NCI-H187 (cell line): ENCODE measurements at places on chromosomes 4 and X.

DNA sequence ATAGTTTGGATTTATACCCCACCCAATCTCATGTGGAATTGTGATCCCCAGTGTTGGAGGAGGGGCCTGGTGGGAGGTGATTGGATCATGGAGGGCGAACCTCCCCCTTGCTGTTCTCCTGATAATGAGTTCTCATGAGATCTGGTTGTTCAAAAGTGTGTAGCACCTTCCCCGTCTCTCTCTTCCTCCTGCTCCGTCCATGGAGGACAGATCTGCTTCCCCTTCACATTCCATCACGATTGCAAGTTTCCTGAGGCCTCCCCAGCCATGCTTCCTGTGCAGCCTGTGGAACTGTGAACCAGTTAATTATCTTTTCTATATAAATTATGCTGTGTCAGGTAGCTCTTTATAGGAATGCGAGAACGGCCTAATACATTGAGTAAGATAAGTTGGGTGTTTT, 518.8 kb upstream of the LCORL start:
- no peak for DNase-seq

GRCh38 chr4:109690690-109691410, 12.4 kb downstream of the CASP6 start:
- no peak for DNase-seq

DNA sequence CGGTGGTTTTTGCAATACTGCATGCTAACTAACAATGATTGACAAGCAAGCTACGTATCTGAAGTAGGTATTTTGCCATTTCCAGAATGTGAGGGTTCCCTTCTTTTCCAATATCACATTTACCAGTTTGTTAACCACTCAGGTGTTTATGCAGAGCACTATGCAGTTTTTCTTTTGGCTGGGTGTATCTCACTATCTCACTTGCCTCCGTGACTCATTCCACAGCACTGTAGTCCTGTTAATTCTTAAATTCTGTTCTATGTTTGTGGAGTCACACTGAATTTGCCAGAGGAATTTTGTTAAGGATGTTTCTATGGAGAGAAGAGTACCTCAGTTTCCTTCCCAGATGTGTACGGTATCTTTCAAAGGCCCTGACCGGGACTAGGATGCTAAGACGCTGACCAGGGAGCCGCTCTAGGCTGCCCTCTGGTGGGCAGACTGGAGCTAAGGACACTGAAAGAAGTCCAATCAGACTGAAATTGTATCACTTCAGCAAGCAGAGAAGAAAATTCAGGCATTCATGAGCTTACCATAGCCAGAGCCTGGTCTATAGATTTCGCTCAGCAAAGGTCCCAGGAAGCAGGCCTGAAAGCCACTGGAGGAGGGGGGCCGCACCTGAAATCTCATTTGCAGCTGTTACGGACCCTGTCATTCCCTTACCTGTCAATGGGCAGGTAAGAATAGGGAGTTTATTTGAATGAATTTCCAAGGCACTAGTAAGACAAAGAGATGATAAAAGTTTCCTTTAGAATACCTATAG, 388.4 kb upstream of the SPOCK3 start:
- DNase-seq: peak; percentile 0

- no peak for DNase-seq
These were observed 6.4 kb downstream of the ACE2 start for GRCh38 chrX:15594371-15594770.

- no peak for DNase-seq
These were observed 26.8 kb upstream of the TMEM184C start for GRCh38 chr4:147590249-147590920.

GRCh38 chr4:145644699-145645098, 25.5 kb downstream of the MMAA start:
- no peak for DNase-seq

- DNase-seq: no peak
These were observed 55.9 kb downstream of the SPATA4 start for GRCh38 chr4:176139518-176139917.

DNA sequence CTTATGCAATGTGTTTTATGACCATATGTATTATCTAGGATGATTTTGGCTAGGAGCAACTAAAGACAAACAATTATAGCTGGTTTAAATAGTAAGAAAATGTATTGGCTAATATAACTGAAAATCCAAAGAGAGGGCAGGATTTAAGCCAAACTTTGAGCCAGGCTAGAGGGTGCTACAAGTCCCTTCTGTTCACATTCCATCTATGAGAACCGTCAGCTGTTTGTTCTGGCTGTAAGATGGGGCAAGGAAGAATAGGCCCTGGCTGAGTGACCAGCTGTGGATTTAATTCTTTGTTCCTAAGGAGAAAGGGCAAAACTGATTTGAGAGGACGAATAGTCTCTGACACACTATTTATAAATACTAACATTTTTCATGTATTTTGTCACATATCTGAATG, 79.2 kb upstream of the UGT8 start:
- DNase-seq: no peak

DNA sequence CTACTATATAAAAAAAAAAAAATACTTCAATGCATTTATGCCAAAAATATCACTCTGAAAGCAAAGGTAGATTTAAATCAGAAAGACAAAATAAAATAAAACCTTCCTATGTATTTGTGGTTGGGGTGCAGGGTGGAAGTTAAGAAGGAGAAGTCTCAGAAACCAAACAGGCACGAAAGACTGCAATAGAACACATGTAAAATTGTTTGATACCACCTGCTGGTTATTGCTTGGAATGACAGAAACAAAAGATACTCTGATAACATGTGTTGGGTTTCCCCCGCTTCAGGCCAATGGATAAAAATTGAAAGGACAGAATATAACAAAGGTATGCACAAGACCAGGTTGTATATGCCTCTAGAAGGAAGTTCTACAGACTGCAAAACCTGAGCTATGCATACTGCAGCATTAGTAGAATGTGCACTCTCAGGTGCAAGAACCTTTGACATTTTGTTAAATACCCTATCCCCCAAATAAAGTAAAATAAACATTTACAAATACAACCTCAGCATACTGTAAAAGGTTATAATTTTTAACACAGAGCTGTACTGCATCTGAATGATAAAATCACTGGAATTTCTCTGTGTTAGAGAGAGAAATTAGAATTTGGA, 118.8 kb downstream of the GABRA2 start:
- no peak for DNase-seq

- no peak for DNase-seq
These were observed 917 bp downstream of the MYL5 start for GRCh38 chr4:675036-675882.

GRCh38 chr4:91471280-91471679, 832.5 kb upstream of the GRID2 start:
- DNase-seq: peak; percentile 26

- no peak for DNase-seq
These were observed 299.9 kb downstream of the ASMT start for GRCh38 chrX:1914606-1915365.

DNA sequence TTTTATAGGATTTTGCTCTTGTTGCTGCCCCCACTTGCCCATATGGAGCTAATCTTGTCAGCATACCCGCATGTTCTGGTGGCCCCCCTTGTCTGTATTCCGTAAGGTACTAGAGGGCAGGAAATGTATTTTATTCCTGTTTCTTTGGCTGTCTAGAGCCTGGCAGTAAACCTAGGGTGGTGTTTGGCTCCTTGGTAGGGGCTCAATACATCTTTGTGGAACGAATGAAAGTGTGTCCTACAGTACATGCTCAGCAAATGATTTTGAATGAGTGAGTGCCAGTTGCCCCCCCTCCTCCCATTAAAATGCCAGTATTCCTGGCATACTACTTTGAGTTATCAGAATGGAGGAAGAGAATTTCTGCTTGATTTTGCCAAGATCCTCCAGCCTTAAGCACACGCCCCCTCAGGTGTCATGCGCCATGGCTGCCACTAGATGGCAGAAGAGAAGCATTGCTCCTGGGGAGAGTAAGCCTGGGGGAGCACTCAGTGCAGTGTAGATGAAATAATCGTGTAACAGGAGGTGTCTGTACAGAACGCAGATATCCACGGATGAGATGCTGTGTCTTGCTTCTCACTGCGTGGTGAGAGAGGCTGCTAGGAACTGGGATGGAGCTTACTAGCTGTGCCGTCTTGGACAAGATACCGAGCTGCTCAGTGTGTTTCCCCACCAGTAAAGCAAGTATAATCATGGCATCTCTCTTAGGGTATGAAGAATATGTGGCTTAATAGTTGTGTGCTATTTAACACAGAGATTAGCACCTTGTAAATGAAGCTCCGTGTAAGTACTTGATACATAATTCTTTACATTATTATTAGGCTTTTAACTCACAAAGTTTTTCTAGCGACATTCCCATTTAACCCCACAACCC, 17.2 kb upstream of the RNF212 start:
- DNase-seq: peak; percentile 11

DNA sequence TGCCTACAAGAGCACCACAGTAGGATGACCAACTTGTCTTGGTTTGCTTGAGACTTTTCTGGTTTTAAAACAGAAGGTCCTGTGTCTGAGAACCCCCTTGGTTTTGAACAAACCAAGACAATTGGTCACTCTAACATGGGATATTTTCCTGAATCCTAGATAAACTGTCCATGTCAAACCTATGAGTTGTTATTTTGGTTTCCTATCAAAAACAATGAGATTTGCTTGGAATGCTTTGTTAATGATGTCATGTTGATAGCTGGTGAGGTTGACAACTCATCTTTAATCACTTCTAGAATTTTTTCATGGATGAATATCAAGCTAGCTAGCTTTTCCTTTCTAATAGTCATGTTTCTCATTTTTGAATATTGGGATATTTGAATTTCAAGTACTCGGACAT, 518.3 kb upstream of the ARX start:
- no peak for DNase-seq

GRCh38 chr4:124454772-124455270, 257.7 kb downstream of the ANKRD50 start:
- no peak for DNase-seq

DNA sequence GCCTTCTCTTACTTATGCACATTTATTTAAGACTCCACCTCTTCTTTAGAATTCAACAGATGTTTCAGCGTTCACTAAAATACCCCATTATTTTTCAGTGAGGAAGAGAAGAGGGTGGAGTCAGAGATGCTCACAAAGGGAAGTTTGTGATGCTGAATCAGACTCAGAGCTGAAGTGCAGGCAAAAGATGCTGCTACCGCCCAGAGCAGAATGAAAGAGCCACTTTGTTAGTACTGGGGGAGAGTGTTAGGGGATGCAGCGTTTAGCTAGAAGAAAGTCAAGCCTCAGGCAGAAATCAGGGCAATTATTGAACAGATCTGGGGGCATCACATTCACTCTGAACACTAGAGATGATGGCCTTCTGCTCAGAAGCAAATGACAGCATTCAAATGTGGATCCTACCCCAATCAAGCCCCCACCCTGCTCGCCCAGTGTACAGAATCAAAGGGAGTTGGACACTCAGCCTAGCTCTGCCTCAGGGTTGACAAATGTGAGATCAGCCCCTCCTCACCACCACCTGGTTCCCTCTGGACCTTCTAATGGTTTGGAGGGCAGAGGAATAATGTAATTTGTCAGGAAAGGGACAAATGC, 138.3 kb downstream of the UNC5C start:
- no peak for DNase-seq

DNA sequence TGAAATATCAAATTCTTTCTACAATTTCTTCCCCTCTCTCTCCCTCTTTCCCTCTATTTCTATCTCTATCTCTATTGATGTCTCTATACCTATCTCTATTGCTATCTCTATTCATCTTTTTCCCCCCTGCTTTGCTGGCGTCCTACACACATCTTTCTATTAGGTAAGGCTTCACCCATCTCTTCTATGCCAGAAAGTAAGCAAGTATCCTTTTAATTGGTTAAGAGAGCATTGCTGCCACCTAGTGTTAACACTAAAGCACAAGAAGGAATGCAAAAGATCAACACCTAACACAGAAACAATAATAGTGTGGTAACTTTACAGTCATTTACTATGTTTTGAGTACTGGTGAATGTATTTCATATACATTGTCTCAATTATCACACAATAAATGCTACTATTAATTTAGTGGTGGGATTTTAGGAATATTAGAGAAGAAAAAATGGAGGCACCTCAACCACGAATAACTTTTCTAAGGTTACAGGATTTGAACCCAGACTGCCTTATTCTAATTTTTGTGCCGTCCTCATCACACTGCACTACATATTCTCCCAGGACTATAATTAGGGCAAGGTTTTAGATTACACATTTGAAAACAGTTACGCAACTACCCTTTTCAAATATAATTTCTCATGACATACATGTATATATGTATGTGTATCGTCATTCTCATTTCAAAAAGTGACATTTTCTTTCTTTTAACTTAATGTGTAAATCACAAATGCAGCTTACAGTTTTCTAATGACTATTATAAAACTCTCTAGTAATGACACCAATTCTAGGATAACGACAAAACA, 3.7 kb upstream of the C4orf36 start:
- peak; percentile 32 for DNase-seq

GRCh38 chr4:87353592-87353991, 30.9 kb upstream of the HSD17B13 start:
- no peak for DNase-seq

DNA sequence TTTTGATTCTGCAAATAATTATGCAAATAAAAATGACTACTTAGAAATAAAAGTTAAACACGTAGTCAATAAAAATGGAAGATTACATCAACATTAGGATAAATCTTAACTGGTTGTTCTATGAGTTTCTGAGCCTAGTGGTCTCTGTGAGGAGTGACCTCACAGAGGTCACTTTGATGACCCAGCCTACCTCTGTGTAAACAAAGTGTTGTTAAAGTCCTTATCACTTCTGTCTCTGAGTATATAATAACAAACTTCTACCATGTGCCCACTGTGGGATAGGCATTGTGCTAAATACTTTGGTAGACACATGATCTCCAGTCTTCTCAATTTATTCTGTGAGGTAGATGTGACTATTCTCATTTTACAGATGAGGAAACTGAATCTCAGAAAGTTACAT, 85.4 kb downstream of the PDE5A start:
- no peak for DNase-seq

DNA sequence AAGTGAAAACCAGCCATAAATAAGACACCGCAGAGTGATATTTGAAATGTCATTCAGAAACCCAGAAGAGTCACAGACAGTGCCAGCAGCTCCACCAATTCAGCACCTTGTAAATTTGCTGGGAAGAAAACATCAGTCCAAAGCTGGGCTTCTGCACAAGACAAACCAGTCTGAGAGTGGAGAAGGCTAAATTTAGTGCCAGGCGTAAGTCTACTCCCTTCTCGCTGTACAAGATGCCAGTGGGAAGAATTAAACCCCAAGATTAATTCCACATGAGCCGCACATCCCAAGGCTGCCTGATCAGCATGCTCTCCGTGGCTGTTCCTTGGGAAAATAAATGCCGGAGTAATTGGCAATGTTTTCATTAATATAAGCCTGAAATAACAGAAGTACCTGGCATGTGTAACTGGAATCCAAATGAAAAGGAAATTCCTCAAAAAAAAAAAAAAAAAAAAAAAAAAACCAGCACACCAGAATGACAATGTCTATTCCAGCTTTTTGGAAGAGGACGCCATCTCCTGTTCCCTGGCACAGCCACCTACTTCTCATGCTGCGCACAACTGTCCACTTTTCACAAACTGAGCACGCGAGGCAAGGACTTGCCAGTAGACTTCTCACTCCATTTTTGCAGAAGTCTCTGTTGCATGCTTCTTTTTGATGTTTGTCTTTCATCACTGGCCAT, 95.5 kb downstream of the NSUN7 start:
- no peak for DNase-seq
